ENCODE measurements at places on chromosomes 5 and 9.

DNA sequence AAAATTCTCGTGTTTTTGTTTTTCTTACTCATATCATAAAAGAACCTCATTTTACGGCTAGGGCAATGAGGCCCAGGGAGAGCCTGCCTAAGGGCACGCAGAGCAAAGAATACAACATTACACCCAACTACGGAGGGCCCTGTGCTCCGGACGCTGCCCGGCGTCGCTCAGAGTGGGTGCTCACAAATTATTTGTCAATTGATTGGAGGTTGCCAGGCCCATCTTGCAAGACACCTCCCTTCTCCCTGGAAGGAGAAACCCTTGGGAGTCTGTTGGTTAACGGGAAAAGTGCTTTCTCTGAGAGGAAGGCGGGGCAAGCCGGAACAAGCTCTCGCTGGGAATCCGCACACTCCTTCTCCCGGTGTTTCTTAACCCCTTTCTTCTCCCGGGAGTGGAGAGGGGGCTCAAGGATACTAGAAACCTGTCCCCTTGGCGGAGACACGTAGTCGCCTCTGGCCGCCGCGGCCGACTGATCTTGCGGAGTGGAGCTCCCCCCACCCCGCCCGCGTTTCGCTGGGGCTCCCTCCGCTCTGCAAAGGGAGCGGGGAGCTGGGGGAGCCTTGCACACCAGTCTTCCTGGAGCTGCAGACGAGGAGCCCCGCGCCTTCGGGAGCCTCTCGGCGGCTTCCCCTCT is 599.3 kb upstream of the SGCD start:
- DNase-seq = no peak

DNA sequence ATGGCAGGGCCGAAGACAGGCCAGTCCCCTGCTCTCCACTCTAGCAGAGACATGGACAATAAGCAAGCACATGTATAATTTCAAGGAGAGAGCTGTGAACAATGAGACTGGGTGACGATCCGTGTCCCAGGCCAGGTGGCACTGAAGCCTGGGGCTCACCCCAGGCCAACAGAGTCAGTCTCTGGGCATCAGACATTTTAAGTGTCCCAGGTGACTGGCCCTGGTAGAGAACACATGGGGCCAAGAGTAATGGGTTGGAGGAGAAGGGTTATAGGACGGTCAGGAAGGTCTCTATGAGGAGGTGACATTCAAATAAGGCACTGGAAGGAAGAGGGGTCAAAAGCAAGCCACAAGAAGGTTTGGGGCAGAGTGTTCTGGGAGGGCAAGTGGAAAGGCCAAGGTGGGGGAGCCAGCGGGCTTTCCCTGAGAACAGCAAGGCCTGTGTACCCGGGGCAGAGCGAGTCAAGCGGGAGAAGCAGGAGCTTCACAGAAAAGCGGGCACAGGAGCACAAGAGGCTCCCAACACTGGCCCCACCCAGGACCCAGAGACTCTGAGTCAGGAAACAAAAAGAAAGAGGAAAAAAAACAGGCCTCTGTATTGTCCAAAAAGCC is 1.1 kb upstream of the AKNA start:
- no peak for DNase-seq

DNA sequence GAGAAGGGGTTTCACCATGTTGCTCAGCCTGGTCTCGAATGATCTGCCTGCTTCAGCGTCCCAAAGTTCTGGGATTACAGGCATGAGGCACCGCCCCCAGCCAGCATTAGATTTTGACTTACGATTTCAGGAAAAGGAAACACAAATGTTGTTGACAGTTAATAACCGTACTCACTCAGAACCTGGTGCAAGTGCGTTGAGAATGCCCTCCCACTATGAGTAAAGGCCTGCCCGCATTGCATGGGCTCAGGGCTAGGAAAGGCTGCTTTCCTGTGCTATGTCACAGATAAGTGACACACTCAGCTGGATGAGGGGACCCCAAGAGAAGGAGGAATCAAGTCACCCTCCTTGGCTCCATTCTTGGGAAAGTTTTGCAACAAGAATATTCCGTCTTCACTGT is 42.4 kb downstream of the NDST1 start:
- DNase-seq = no peak

GRCh38 chr5:81184749-81185110 is 48.4 kb upstream of the CKMT2 start:
- DNase-seq = no peak

DNA sequence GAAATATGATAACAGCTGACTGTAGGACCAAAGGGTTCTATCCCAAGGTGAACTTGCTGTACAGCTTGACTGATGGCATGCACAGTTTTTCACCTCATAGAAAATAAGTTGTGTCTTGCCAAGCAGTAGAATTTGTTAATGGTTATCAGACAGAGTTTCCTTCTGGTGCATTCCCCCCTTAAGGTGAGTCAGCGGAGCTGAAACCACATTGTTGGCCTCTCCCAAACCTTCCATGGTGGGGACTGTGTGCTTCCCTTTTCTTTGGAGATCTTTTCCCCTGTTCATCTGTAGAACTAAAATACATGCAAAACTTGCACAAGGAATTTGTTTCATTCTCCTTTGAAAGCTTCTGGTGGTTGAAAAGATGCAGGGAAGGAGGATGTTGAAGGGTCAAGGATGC is 179.8 kb downstream of the FGF1 start:
- DNase-seq = no peak

DNA sequence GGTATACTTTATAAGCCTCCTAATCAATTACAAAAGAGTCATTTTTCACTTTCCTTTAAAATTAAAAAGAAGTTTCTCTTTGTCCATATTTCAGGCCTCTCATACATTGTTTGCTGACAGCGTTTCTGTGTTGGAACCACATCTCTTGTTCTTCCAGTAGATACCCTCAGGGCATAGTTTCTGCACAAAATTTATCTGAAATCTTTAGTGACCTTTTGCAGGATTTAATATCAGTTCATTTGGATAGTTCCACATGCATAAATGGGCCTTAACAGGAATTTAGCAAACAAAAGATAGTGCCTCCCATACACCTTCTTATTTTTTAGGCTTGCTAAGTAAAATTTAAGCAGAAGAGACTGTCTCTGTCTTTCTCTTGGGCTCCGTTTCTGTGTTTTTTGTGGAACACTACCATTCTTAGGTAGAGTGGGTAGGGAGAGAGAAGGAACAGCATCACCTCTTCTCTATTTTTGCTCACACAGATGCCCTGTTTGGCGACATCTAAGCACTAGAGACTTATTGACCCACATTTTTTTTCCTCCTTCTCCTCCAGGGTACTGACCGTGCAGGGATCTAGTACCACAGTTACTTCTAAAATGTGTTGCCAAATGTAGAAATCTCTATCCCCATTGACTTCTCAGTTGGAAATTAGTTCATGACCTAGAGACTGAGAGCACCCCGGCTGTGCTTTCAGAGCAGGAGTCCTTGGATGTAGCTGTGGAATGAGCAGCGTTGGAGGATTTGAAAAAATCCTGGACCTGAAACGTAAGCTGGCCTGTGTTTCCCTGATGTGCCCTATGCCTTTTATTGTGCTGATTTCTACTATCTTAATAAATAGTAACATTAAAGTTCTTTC is 22.1 kb downstream of the ARHGAP26 start:
- no peak for DNase-seq

DNA sequence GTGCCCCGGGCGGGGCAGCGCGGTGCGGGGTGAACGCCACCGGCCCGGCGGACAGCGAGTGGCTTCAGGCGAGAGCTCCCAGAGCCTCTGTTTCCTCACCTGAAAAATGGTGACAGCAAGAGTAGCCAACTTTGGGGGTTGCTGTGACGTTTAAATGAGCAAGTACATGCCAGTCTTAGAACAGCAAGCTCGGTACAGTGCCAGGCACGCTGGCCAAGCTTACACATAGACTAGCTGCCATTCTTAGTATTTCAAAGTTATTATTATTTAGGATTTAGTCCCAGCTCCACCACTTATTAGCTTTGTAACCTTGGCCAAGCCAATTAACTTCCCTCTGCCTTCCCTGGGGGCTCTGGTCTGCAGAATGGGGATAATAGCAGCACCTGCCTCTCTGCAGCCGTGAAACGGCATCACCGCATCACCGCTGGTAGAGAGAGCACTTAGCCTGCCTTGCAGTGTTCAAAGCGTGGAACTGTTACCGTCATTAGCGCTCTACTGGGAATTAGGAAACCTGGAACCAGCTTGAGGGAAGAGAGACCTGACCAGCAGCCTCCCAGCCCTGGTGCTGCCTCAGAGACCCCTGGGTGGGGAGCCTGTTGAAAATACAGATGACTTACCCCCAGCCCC is at the start of gene C9orf50:
TSS of gene C9orf50 (minus strand) at position 433 of the 627 bp plus-strand sequence. CDS start 527 bp downstream, outside the sequence.
- DNase-seq = no peak

GRCh38 chr9:136209232-136209631 is 4.3 kb upstream of the LHX3 start:
- no peak for DNase-seq

- no peak for DNase-seq
Observed at GRCh38 chr5:169728-170094, 21.6 kb upstream of the LRRC14B start.

DNA sequence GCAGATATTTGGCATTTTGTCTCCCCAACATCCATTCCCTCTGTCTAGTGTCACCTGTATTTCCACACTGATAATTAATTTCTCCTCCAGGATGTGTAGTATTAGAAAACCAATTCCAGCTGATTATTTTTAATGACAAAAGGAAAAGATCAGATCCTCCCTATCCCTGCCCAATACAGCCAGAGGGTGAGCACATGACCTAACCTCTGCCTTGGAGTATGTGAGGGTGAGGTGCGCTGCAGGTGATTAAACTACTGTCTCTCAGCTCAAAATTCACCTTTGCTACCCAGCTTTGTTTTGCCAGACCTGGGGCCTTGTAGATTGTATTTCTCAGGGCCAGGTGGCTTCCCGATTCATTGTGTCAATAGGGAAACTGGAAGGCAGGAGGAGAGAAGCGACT is 402.1 kb downstream of the PRELID2 start:
- no peak for DNase-seq

DNA sequence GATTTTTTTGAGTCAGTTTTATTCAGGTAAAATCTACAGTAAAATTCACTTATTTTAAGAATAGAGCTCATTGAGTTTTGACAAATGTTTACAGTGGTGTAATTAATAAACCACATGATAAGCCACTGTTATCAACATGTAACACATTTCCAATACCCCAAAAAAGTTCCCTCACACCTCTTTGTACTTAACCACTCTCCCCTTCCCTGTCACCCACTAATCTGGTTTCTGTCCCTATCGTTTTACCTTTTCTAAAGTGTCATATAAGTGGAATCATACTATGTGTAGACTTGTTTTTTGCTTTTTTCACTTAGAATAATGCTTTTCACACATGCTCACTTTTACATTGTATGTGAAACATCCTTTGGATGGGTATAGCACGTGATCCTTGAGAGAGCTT is 127.2 kb downstream of the KDM4C start:
- DNase-seq = no peak

DNA sequence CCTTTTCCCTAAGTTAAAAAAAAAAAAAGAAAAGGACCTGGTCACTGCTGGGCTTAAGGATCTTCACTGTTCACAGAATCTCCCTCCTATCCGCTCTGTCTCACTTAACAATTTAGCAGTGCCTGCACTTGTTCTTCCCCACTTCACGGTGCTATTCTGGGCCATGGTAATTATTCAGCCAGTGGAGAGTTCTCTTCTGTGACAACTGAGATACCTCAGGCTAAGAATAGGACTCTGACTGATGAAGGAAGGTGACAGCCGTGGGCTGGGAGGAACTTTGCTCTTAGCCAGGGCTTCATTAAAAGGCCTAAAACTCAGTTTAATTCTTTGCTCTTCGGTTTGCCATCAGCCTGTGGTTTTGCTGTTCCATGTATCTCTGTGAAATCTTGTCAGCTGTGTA is 51.9 kb upstream of the ENTREP1 start:
- no peak for DNase-seq

DNA sequence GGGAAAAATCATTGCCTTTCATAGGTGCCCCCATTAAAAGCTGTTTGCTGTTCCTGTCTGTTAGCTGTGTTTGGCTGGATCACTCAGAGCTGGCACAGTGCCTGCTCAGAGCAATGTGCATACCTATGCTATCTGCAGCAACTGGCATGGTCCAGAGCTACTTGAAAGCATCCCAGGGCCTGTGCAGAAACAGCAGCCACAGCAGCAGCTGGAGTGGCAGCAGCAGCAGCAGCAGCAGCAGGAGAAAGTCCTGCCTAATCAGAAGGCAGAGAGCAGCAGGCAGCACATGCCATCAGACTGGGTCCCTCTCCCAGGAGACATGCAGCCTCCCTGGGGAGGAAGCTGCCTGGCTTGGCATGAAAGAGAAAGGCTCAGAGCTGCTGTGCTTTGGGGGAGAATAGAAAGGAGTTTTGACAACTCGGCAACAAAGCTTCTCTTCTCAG is 243.8 kb upstream of the WWC1 start:
- DNase-seq = no peak

DNA sequence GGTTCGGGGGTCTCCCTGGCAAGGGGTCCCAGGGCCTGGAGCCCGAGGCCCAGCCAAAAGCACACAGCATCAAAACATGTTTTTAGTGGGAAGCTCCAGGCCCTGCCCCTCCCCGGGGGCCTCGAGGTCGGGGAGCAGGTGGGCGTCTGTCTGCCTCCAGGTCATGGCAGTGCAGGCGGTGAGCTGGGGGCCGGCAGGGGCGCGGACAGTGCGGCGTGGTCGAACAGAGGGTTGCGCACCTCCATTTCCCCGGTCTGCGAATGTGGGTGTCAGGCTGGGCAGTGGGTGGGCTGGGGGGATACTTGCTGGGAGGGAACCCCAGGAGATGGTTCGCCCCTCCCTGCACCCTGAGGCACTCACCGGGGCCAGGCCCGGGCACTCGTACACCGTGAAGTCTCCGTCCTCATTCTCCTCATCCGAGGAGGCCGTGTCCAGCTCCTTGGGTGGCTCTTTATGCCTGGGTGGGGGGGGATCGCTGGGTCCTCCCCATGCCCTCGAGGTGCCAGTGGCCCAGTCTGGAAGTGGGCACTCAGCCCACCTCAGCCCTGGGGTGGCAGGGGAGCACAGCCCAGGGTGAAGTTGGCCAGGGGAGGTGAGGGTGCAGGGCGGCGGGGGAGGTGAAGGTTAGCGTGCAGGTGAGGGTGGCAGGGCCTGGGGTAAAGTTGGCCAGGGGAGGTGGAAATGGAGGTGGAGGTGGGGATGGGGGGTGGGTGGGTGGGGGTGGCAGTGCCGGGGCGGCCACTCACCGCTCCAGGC is 6.2 kb downstream of the NPDC1 start:
- DNase-seq = no peak

- DNase-seq = no peak
Observed at GRCh38 chr5:181188700-181189362, 16.2 kb downstream of the TRIM7 start.

- no peak for DNase-seq
Observed at GRCh38 chr5:177097016-177097985, 10.6 kb downstream of the FGFR4 start.

- DNase-seq = no peak
Observed at GRCh38 chr5:132497488-132497997, 7.0 kb upstream of the IRF1 start.

GRCh38 chr5:31861601-31862000 is 222.7 kb downstream of the PDZD2 start:
- DNase-seq = no peak

DNA sequence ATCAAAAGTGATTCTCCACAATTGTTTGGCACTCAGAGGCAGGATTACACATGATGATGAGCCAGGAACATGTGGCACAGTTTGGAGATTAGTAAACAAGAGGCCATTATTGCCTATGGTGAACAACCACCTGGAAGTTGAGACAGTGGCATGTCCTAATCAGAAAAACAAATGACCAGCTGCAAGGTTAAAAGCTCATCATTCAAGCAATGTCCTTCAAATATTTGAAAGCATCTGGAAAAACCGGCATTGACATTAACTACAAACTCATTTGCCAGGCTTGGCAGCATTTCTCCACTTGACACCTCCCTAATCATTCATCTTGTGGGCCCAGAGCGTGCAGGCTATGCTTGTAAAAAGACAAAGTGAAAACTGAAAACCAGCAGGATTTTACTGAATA is 80.6 kb upstream of the MEGF10 start:
- no peak for DNase-seq

GRCh38 chr9:8651070-8651845 is 851.7 kb upstream of the DMAC1 start:
- DNase-seq = no peak
